Left lobe of liver (tissue), 2 donors: ENCODE measurements at places on chromosomes 7 and 10.

- DNase-seq: no peak
Measured at GRCh38 chr7:26337232-26337865, 45.7 kb downstream of the SNX10 start.

- DNase-seq: no peak
Measured at GRCh38 chr7:133234961-133235875, 17.7 kb upstream of the EXOC4 start.

GRCh38 chr10:128150561-128150960, 24.3 kb upstream of the MKI67 start:
- DNase-seq: no peak

DNA sequence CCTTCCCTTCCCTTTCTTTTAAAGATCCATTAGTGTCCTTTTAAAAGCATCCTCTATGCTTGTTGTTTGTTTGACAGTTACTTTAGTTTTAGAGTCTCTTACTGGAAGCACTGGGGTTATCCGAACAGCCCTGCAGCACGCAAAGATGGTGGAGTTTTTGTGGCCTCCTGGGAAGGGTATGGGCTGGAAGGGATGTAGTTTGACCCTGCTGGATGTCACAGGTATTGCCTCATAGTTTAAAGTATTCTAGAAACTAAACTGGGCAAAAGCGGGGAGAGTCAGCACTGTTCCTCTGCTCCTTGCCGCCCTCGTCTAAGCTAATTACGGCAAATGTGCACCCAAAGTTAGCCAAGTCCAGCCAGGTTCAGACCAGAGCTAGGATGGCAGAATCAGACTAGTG, 35.8 kb upstream of the GNAI1 start:
- DNase-seq: no peak

DNA sequence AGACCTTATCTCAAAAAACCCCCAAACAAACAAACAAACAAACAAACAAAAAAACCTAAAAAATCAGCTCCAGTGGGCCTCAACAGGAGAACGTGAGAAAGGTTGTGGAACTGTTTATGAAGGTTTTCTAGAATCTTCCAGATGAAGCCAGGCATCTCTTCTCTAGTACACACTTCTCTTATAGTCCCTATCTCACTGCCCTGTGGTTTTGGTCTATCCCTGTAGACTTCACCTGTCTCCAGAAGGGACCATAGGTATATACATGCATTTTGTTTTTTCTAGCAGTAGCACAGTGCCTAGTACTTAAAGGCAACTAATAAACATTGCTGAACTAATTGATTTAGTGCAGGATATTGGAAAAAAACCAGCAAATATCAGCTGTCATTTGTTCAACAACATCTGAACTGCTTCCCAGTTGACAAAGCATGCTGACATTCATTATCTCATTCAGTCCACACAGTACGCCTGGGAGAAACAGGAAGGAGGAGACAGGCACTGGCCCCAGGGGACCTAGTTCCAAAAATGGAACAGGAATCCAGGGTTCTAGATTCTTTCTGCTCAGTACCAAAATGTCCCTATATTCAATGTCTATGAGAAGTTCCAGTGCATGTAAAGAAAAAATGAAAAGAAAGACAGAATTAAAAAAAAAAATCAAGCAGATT, 59.8 kb downstream of the C10orf67 start:
- DNase-seq: no peak

- DNase-seq: no peak
Measured at GRCh38 chr7:18532813-18533212, 37.3 kb downstream of the HDAC9 start.

GRCh38 chr10:2964632-2965296, 102.6 kb upstream of the PFKP start:
- DNase-seq: no peak

DNA sequence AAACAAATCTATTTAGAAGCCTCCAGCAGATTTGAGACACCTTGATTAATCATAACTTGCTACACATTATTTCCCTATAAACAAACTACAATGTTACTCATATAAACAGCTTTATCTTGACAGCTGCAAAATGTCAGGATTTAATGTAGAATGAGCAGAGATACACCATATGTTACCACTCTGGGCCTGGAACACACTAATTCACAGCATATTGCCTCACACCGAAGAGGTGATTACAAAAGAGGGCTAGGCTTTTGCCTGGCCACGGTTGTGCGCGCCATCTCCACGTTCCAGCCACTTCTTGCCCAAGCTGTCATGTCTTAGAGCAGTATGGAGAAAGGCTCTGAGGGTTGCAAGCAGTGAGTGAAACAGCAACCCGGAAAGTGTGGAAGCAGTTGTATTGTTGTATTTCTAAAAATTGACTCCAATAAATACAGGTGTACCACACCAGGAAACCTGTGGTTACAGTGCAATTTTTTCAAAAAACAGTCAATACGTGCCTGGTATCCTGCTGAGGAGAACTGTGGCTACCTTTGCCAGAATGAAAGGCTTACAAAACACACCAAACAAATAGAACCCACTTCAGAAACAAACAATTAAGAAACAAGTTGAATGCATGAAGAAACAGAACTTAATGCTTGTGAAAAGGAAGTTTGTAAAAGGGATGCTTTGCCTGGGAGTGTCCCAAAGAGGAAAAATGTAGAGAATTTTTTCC, 498.1 kb downstream of the PLXNA4 start:
- no peak for DNase-seq

GRCh38 chr7:122258971-122259370, 45.6 kb downstream of the FEZF1 start:
- DNase-seq: no peak
